ENCODE measurements at places on chromosomes 6 and 20.
A peak's percentile ranks its signal among the peaks of the same experiment; 100 is the strongest.

DNA sequence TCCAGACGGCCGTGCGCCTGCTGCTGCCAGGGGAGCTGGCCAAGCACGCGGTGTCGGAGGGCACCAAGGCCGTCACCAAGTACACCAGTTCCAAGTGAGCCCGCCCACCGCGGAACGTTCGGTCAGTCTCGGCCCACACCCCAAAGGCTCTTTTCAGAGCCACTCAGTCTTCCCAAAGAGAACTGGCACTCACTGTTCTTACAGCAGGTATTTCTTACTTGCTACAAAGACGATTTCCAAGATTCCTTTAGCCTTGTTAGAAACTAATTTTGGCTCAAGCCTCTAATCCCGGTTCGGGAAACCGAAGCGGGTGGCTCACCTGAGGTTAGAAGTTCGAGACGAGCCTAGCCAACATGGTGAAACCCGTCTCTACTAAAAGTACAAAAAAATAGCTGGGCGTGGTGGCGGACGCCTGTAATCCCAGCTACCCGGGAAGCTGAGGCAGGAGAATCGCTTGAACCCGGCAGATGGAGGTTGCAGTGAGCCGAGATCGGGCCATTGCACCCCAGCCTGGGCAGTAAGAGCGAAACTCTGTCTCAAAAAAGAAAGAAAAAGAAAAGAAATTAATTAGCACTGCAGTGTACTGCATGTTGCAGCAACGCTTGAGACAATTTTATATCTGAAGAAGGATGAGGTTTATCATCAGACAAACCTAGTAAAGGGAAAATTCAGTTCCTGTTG is 73.1 kb downstream of the OR2B2 start:
- peak; percentile 18 for DNase-seq

DNA sequence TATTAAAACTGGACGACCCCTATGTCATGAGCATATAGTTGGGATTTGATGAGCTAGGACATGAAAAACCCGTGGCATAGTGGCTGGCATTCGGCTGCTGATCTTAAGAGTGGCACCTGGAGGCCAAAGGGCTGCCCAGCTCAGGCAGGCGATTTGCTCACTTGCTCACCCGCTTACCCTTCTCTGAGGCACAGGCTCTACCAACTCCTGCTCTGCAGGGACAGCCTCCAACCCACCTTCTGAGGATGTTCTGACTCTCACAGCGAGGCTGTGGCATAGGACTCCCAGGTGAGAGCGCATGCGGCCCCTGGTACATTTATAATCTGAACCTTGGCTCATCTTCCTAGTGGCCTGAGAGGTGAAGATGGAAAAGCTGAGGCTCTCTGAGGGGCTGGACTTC is 995 bp downstream of the RSPO4 start:
- DNase-seq, result no peak

DNA sequence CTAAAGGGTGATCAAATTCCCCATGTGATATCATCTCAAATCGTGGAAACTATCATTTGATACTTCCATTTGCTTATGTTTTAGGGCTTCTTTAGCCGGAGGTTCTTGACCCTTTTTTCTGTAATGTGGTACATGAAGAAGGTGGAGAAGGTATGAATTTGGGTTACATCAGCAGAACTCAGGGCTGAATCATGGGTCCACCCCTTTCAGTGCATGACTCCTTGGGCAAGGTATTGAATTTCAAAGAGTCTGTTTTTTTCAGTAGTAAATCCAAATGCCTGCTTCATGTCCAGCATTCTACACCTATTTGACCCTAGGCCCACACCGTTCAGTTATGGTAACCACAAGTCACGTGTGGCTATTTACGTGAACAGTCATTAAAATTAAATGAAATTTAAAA is 30.6 kb upstream of the QKI start:
- DNase-seq, result no peak

DNA sequence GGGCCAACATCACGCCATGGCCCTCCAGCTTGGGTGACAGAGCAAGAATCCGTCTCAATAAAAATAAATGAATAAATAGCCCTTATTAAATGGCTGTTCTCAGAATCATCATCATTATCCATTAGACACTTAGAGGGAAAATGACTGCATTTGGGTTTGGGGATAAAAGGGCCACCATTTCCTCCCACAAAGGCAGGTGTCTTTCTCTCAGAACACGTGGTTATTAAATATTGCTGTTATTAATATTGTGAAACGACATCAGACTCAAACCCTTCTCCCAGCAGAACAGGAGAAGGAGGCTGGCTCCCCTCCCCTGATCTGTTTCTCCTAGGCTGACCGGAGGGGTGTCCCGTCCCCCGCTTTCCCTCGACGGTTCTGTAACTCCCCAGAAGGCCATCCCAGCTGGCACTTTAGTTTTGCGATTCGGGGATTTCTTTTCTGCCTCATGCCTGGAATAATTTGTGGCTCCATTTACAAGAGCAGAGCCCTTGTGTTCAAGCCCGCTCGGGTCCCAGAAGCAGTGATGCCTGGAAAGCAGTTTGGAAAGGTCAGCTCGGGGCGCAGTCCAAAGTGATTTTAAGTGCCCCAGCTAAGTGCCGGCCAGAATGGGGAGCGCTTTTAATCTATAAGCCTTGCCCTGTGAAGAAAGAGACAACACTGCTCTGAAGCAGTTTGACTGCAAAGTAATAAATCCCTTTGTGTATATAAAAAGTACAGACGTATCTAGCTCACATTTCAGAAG is 41.9 kb downstream of the EYA2 start:
- DNase-seq, result no peak

- DNase-seq, result peak; percentile 55
Measured at GRCh38 chr6:143941852-143942627, 66.0 kb downstream of the PLAGL1 start.

DNA sequence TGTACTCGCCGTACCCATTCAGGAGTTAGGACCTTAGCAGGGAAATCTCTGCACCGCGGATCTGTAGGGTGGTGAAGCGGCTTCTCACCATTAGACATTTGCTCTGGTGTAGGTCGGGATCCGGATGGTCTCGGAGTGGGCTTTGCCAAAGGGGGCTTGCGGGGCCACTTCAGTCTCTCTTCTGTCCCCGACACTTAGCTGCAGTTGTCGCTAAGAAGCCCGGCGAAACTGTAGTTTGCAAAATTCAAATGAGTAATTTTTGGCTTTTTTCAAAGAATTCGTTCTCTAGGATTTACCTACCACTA is 433 bp downstream of the QRSL1 start:
- no peak for DNase-seq

- DNase-seq, result no peak
Measured at GRCh38 chr20:10635476-10636208, 38.2 kb downstream of the JAG1 start.

DNA sequence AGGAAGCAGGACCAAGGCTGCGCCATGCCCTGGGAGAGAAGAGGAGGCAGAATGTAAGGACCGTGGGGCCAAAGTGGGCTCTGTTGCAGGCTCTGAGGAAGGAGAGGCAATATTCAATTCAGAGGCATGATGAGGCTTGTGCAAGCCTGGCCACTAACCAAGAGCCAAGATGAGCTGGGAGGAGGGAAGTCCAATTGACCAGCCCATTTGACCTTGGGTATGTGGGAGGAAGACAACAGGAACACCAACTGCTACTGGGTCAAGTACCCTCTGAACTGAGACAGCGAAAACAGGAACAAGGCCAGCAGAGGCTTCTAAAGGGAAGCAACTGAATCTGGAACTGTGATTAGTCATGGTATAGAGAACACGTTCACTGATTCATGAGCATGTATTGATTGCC is 779.6 kb downstream of the MAFB start:
- no peak for DNase-seq

- no peak for DNase-seq
Measured at GRCh38 chr6:157561414-157561790, 180.4 kb downstream of the ZDHHC14 start.

GRCh38 chr6:122246906-122247658 is 152.4 kb upstream of the HSF2 start:
- DNase-seq, result no peak

GRCh38 chr6:32562940-32563339 is 26.7 kb downstream of the HLA-DRB1 start:
- DNase-seq, result no peak

DNA sequence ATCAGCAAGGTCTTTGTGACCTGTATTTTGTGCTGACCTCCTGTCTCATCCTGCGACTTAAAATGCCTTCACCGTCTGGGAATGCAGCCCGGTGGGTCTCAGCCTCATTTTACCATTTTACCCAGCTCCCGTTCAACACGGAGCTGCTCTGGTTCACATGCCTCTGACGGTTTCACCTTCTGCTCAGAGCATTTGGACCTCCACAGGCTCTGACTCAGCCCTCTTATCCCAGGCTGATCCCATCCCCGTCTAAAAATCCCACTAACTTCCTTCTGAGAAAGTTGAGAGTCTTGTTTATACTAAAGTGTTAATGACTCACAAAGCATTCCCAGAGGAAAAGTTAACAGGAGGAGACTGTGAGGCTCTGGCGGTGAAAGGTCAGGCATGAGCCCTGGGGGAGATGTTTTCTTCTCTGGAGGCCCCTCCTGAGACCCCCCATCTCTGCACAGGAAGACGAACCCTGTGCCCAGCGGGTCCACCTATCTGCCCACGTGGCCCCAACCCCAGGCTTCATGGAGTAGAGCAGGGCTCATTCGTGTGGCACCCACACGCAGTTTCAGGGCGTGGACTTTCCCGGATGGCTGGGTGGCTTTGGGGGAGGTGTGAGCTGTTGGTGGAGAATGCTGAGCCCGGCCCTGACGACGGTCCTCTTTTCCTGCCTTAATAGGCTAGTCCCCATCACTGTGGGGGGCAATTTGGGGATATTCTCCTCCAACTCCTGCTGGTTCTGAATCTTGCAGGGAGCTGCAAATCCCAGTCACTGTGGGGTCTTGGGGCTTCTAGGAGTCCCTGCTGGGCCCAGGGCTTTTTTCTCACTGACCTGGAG is 3.3 kb upstream of the BIRC7 start:
- no peak for DNase-seq

GRCh38 chr20:63163596-63164483 is 52.1 kb downstream of the YTHDF1 start:
- no peak for DNase-seq

DNA sequence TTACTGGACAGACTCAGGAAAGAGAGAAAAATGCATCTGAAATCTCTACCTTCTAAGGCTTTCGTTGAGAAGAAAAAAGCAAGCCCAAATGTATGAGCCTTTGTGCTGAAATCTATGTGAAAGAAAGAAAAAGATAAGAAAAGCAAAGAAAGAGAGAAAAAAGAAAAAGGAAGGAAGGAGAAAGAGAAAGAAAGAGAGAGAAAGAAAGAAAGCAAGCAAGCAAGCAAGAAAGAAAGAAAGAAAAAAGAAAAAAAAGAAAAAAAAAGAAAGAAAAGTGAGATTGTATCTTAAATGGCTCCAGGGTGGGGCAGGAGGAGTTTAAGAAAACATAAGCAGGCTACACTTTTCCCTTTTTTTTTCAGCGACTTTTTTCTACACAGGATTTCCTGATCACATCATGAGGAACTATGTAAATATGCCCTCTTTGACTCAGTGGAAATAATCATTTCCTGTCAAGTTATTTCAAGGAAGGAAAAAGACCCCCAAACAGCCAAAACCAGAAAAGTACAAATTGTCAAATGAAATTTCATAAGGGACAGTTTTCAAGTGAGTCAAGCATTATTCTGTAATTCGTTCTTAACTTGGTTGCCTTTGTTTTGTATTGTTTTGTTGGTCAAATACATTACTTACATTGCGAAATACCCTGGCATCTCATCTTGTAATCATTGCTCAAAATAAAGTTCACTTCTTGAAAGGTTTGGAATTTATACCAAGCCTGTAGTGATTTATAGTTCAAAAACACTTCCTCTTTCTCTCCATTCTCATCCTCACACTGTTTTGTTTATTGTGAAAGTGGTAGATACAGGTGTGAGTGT is 79.5 kb upstream of the RNF217 start:
- no peak for DNase-seq

DNA sequence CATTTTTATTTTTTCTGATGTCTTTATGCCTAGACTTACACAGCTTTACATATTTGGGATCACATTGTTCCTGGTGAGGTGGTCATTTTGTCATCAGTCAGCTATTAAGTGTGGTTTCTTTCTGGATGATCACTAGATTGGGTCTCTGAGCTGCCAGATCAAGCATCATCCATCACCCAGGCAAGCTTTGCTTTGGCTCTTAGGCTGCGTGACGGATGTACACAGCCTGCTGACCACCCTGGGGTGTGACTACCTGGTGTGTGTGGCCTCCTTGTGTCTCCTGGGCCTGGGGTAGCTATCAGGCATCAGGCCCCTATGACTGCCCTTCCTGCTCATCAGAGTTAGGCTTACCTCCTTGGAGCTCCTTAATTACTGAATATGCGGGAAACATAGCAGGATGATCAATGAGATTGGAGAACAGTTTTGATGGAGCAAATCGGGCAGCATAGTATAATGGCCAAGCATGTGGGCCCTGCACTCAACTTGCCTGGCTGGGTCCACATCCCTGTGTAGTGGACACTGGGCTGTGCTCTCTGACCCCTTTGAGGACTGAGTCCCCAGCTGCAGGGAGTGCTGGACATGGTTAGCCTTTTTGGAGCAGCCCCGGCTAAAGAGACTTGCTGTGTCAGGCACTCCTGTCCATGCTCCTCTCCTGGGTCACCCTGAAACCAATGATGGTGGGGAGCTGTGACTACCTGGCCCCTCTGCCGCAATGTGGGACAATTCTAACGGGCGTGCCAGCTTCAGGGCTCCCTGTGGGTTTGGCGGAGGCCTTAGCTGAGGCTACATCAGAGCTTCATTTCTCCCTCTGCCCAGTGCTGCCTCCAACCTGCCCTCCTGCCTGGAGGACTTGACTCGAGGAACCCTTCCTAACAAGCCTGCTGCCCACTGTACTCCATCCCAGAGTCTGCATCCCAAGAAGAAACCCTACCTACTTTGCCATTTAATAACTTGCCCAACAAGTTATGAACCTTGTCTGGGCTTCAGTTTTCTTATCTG is 8.2 kb downstream of the DAAM2 start:
- no peak for DNase-seq

DNA sequence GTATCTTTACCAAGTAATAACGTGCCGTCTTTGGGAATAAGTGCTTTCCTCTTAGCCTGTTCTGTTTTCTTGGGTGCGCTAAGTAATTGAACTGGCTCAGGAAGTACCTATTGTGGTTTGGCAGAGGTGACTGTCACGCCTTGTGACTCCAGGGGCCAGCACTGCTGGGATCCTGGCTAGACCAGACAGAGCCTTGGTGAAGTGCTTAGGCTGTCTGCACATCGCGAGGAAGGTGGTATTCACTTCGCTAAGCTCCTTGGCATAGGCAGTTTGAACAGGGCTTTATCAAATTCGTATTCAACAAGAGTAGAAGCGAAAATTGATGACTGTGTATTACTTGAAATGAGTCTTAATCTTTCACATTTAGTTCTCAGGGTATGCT is 17.6 kb downstream of the PRDM1 start:
- DNase-seq, result no peak
